ENCODE measurements at places on chromosomes 12 and 14. TPM values are rescaled to one million over a fixed set of nuclear protein-coding genes. Genes with fewer than 3 reads are reported as not detected.

Gene LRRC10
- not detected for total RNA-seq

Gene CACNA1C
- 0.10 TPM for total RNA-seq

Gene FAM181A
- not detected for total RNA-seq

Gene EFS
- not detected for total RNA-seq

Gene CDH24
- 1.2 TPM for total RNA-seq
